ENCODE measurements at places on chromosomes 2 and 18.

DNA sequence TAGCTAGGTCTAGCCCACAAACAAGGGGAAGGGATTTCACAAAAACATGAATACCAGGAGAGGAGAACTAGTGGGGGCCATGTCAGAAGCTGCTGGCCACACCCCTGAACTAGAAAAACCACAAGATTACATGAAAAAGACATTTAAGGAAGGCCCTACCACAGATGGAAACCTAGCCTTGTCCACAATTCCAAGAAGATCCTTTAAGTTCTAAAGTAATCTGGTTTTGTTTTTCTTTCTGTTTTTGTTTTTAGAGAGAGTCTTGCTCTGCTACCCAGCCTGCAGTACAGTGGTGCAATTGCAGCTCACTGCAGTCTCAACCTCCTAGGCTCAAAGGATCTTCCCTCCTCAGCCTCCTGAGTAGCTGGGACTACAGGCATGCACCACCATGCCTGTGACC is 34.2 kb upstream of the CAB39 start:
- DNase-seq: no peak

DNA sequence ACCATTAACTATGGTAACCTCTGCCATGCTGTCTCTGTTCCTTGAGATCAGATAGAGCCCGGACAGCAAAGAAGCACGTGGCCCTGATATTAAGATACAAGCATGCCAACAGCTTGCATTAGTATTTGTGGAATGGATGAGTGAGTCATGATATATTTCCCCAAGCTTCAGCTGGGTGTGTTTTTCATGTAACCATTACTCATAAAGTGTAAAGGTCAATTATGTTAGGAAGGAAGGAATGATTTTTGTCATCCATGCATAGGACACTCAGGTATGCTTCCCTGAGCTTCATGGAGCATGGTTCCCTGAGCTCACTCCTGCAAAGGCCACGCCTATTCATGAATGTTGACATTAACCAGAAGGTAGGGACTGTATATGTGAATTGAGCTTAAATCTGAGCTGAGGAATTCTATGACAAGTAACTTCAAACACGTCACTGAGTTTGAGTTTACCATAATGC is 74.6 kb downstream of the ARL4C start:
- no peak for DNase-seq

GRCh38 chr2:69061525-69061924 is 48.5 kb downstream of the ANTXR1 start:
- no peak for DNase-seq

DNA sequence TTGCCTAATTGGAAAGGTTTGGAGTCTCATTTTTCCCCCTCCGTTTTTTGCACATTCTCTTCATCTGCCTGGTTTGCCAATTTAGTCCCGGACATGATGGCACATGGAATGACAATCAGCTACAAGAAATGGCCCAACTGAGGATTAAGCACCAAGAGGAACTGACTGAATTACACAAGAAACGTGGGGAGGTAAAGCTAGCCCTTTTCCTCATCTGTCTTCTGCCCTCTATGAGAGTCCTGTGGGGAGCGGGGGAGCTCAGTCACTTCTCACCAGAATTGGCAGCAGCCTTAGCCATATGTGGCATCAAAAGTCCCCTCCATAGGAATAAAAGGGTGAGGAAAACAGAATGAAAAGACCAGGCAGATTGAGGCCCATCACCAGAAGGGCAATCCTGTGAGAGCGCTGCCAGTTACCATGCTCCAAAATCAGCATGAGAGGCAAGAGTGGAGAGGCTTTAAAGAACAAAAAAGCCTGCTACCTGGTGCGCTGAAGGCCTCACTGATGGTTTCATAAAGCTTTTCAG is 11.6 kb downstream of the ATG16L1 start:
- no peak for DNase-seq

Measured in activated T-cell treated with anti-CD3 and anti-CD28 coated beads for 48 hours (primary cell).